Stimulated activated CD4-positive, alpha-beta T cell treated with anti-CD3 and anti-CD28 coated beads, Interleukin-2, amount 100 ng/mL, for 4 hours (primary cell): ENCODE measurements at places on chromosomes 12 and 14.
A peak's percentile ranks its signal among the peaks of the same experiment; 100 is the strongest.

GRCh38 chr14:83379436-83379835 lies 1845.8 kb upstream of the SEL1L start:
- no peak for DNase-seq

- DNase-seq, result no peak
These were observed 115.4 kb downstream of the DUSP6 start for GRCh38 chr12:89236748-89237383.

GRCh38 chr14:32590157-32590556 lies 261.1 kb downstream of the AKAP6 start:
- no peak for DNase-seq

GRCh38 chr12:107503887-107504885 lies 181.4 kb upstream of the PWP1 start:
- DNase-seq, result no peak

- no peak for DNase-seq
These were observed 3.1 kb upstream of the GPX2 start for GRCh38 chr14:64945431-64946178.

- DNase-seq, result no peak
These were observed 97.3 kb downstream of the ESR2 start for GRCh38 chr14:64196814-64197411.

DNA sequence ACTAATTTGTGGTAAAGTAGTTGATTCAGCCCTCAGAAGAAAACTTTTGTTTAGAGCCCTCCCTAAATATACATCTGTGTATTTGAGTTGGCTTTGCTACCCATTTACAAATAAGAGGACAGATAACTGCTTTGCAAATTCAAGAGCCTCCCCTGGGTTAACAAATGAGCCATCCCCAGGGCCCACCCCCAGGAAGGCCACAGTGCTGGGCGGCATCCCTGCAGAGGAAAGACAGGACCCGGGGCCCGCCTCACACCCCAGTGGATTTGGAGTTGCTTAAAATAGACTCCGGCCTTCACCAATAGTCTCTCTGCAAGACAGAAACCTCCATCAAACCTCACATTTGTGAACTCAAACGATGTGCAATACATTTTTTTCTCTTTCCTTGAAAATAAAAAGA lies 2.7 kb downstream of the FZD10 start:
- DNase-seq, result no peak

DNA sequence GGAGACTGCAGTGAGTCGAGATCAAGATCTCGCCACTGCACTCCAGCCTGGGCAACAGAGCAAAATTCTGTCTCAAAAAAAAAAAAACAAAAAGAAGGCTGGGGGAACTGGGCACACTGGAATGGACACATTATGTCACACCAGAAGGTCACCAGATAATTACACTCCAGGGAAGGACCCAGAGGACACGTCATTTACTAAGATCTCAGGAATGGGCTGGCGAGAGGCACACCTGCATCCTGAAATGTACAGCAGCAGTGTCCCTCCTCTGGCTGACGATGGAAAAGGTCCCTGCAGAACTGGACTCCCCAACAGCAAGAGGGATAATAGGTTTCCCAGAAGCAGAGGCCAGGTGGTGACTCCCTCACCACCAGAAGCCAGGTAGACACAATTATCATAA lies 243.5 kb downstream of the BCL11B start:
- DNase-seq, result no peak

DNA sequence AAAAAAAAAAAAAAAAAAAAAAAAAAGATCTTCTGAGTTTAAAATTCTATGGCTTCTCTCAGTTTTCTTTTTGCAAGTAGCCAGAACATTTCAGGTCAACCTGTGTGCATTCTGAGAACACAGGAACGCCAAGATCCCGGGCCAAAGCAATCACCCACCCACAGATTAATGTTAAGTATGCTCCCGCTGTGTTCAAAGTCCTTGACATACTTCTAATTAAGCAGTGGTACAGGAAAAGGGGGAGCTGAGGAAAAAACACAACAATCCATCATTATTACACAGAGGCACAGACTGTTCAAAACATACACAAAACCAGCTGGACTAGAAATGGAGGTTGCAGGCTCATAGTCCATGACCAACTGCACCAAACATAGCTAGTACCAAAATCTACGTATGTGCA lies 2.8 kb downstream of the FBXO21 start:
- no peak for DNase-seq

- DNase-seq, result no peak
These were observed 115.9 kb upstream of the TBX3 start for GRCh38 chr12:114799574-114800487.

- no peak for DNase-seq
These were observed 52.2 kb downstream of the TMTC1 start for GRCh38 chr12:29731591-29731990.

DNA sequence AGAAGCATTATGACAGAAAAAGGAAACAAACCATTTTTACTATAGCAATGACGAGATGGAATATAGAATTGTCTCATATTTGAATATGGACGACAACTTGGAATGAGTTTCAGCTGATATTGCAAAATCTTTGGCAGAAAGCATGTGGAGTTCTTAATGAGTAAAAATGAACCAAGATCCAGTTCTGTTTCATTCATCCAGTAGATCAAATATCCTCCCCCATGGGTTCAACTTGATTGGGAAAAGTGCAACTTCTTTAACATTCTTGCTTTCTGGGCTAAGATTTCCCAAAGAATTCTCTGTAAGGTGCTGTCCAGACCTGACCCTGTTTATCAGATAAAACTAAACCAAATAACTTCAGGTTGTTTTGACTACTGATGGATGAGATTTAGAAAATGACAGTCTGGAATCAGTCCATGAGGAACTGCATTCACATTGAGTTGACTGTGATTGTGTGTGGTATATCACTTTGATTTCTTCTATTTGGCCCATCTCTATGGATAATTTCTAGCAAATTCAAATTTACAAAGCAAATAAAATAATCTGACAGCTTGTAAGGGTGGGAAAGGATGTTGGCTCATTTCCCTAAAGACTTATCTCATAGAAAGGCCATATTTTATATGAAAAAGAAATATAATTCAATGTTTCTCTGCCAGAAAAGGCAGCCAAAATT lies 267.4 kb downstream of the ADAMTS20 start:
- DNase-seq, result no peak

- peak; percentile 49 for DNase-seq
These were observed 24.2 kb downstream of the SH2B3 start for GRCh38 chr12:111429828-111430432.

DNA sequence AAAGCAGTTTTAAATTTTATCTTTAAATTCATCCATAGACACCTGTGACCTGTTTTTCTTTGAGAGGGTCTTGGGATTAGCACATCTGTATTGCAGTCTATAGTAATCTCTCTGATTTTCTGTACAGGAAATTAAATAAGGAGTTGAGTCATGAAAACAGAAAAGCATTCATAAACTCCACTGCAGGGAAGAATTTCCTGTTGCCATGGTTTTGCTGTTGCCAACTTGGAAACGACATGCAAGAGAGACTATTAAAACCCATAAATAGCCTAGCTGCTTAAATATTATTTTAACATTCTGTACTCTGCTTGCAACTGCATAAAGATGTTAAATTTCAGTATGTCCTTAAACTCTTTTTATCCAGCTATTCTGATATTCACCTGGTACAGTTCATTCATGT lies 281.0 kb upstream of the RGS6 start:
- no peak for DNase-seq

GRCh38 chr12:79360286-79360685 lies 330.5 kb downstream of the PAWR start:
- DNase-seq, result no peak

- DNase-seq, result no peak
These were observed 96.1 kb downstream of the PPHLN1 start for GRCh38 chr12:42421844-42422779.

DNA sequence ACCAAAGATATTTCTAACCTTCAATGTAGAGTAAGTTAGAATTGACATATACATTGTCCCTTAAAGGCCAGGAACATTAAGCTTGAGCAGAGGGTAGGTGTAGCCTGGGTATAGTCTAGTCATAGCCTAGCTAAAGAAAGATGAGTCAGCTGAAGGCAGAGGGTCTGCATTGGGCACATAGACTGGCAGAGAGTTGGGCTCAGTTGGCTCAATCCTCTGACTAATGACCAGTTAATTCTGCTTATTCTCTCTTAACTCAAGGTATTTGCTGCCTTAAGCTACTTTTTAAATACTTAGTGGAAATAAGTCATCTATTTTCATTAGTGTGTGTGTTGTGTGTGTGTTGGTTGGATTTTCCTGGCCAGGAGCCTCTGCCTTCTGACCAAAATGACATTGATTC lies 467.1 kb downstream of the RAD51B start:
- DNase-seq, result no peak

DNA sequence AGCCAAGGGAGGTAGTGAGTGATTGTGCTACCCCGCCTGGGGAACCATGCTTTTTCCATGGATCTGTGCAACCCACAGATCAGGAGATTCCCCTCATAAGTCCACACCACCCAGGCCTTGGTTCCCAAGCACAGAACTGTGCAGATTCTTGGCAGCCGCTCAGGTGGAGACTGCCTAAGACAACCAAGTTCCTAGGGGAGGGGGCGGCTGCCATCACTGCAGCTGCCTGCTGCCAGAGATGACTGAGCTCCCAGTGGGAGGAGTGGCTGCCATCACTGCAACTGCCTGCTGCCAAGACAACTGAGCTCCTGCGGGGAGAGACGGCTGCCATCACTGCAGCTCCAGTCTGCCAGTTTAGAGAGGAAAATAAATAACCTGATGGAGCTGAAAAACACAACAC lies 138.3 kb upstream of the GARIN2 start:
- no peak for DNase-seq

- DNase-seq, result no peak
These were observed 25.5 kb downstream of the SCARB1 start for GRCh38 chr12:124837958-124838803.

DNA sequence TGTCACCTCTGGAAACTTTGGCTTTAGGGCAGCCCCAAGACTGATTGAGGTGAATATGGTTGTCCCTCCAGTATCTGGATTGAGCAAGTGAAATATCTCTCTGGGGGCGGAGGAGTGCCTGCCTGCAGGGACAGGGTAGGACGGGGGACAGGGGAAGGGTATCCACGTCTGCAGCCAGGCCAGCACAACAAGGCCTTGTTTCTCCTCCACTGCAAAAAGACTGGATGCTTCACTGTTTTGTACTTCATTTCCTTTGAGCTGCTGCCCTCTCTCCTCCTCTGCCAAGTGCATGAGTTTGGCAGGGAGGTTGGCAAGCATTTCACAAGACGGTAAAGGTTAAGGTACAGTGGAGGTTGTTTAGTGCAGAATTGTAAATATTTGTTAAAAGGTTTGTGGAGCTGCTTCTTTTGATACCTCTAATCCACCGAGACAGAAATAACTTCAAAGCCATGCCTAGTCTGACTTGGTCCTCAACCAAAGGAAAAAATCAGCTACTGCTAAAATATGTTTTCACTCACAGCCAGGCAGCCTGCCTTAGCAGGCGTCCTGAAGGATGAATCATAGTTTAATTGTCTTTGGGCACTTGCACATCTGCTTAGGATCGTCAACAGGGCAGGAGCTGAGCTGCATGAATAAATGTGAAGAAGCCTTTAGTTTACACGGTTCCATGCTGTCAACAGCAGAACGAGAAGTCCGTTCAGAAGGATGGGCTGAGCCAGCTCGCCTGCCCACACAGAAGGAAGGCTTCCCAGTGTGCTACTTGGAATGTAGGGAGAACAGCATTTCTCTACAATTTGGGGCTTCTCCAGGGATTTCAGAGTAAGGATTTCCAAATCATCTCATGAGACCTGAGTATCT lies 269.7 kb downstream of the TTC6 start:
- DNase-seq, result no peak

DNA sequence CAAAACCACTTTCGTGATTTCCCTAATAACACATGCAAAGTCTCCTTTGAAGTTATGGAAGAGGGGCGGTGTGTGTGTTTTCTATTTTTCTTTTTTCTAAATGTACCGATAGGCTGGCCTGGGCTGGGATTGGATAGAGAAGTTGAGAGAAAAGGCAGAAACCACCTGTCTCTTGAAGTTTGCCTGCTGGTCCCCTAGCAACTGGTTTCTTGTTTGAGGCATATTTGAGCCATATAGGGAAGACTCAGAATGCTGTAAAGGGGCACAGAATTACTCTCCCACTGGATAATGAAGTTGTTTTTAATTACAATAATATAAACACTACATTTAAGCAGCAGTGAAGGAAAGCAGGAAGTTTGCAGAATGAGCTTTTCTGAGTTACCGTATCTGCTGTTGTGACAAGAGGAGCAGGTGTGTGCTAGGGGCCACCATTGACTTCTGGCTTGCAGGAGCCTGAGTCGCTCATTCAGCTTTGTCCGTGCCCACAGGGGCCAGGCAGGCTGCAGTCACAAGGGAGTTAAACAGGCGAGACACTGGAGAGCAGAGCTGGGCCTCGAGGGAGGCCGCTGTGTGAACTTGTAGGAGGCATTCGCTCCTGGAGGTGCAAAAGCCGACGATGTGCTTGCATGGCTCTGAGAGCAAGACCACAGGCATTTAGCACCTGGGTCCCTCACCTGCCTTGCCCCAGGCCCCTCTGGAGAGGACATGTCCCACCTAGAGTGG lies 173.8 kb upstream of the RGS6 start:
- DNase-seq, result no peak

- no peak for DNase-seq
These were observed 29.8 kb downstream of the TECPR2 start for GRCh38 chr14:102392506-102392905.

- no peak for DNase-seq
These were observed 110.8 kb downstream of the EMP1 start for GRCh38 chr12:13307143-13307816.

GRCh38 chr14:80003138-80003537 lies 208.2 kb downstream of the DIO2 start:
- DNase-seq, result no peak

- DNase-seq, result no peak
These were observed 82.6 kb downstream of the C2CD5 start for GRCh38 chr12:22461786-22462185.

DNA sequence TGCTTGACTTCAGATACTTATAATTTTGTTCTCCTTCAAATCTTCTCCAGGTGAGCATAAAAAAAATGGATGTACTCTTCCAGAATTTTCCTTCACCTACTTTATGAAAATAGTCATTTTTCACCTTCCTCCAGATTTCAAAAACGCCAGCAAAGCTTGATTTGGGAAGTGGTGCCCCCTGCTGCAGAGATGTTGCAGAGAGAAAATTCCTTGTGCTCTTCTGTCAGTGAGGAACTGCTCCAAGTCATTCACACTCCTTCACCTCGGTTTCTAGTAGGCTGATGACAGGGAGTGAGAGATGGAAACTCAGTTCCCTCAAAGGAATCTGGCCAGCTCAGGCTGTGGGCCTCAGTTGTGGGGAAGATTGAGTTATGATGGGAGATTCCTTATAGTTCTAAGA lies 24.2 kb upstream of the RNASE3 start:
- DNase-seq, result no peak
